ENCODE measurements at places on chromosomes 11 and 22.
A peak's percentile ranks its signal among the peaks of the same experiment; 100 is the strongest.

- peak; percentile 44 for DNase-seq
These were observed 30.4 kb downstream of the USH1C start for GRCh38 chr11:17513853-17514252.

DNA sequence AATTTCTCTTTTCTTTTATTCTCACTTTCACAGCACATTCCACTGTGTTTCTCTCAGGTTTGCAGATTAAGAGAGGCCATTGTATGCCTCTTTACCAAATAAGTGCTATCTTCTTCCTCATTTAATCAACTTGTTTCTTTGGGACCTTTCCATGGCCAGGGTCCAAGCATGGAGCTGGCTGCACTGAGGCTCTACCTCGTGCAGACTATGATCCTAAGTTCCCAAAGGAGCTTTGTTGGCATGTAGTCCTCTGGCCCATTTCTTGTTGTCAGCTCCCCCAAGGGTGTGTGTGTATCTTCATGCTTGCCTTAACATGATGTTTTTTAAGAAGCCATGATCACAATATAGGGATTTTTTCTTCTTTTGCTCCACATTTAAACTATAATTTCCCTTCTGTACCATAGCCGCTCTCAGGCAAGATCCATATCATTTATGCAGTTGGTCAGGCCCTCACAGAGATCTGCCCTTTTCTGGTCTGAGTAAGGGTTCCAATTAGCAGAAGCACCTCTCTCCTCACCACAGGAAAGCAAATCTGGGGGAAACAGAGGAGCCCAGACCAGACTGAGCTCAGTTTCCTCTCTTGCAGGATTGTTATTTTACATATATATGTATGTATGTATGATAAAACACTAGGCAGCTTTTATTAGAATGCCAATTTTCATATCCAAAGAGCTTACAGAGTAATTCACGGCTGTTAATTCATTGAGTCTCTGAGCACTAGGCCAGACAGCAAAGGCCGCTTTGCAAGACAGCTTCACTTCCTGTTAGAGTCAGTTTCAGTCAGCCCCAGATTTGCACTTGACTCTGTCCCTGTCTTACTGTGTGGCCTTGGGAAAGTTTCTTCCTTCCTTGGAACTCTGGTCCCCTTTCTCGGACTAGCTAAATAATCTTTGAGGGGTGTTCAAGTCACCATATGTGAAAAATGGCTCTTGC lies 34.3 kb downstream of the CYB5R2 start:
- DNase-seq: no peak

DNA sequence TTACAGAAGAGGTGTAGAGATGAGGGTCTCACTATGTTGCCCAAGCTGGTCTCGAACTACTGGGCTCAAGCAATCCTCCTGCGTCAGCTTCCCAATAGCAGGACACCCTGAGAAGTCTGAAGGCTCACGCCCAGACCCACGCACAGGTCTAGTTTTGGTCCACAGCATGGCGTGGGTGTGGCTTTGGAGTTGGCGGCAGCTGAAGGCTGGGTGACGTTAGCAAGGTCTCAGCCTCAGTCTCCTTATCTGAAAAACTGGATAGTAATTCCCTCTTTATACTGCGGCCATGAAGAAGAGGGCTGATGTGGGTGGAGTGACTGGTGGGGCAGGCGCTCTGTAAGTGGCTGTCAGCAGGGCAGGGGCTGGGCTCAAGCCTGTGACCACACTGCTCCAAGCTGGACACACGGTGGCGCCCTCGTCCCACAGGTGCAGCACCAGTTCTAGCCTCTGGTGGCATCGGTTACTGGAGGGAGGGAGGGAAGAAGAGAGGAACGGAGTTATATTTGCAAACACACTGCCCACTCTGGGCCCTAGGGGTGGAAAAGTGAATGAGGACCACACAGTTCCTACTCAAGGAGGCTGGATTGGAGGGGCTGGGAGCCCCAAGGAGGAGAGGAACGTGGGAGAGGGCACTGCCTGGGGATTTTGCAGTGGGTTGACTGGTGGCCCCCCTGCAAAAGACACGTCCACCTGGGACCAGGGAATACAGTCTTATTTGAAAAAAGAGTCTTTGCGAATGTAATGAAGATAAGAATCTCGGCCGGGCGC lies 19.6 kb upstream of the CARD10 start:
- peak; percentile 94 for DNase-seq

DNA sequence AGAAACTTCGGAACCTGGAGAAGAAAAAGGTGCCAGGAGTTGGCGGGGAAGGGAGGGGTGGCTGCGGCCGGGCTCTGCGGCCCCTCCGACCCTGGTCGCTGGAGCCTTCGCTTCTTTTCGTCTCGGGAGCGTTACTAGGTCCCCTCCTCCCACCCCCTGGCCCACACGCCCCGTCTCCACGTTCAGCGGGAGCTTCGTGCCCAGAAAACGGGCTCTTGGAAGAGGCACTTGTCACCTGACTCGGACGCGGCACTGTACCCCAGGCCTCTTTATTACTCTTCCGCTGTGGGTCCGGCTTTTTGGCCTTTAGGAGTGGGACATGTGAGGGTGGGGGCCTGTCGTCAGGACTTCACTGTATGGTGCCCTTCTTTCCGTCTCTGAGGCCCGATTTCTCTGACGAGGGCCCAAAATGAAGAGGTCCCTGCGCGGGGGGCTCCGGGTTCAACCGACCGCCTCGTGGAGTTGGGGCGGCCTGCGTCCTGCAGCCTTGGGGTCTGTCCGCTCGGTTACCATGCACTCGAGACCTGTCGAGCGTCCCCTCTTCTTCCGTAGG lies 1.2 kb downstream of the CAPRIN1 start:
- DNase-seq: no peak

- no peak for DNase-seq
These were observed 284.0 kb downstream of the LRRC4C start for GRCh38 chr11:41175304-41175972.

GRCh38 chr11:65504674-65505465 lies 6.0 kb downstream of the MALAT1 start:
- peak; percentile 47 for DNase-seq

- DNase-seq: no peak
These were observed 159.0 kb upstream of the RAG2 start for GRCh38 chr11:36757075-36757474.

Measured in fibroblast of mammary gland (primary cell).